ENCODE measurements at places on chromosomes 1 and 21. TPM values are rescaled to one million over a fixed set of nuclear protein-coding genes. Genes with fewer than 3 reads are reported as not detected.

The ADAMTSL4 gene
- 13.0 TPM for total RNA-seq

The SPRR2D gene
- not detected for total RNA-seq

The C4BPB gene
- not detected for total RNA-seq

The TMIGD3 gene
- total RNA-seq: not detected

The SLC39A1 gene
- 85.9 TPM for total RNA-seq

The PEAR1 gene
- 10.8 TPM for total RNA-seq
